ENCODE measurements at places on chromosomes 5 and 9.

- no peak for DNase-seq
Measured at GRCh38 chr5:82622711-82623514, 344.8 kb upstream of the RPS23 start.

- no peak for DNase-seq
Measured at GRCh38 chr5:113969901-113970300, 392.0 kb upstream of the KCNN2 start.

DNA sequence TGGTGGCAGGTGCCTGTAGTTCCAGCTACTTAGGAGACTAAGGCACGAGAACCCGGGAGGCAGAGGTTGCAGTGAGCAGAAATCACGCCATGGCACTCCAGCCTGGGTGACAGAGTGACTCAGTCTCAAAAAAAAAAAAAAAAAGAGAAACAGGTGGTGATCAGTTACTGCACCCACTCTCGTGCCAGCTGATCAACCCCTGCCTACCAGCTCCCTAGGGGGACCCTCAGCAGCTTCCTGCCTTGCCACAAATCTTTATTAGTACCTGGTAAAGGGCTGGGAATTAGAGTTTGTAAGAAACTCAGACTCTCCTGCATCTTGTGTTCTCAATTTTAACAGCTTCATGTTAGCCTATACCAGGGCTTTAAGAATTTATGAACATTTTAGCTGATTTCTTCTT lies 914.9 kb downstream of the EFNA5 start:
- DNase-seq, result no peak

DNA sequence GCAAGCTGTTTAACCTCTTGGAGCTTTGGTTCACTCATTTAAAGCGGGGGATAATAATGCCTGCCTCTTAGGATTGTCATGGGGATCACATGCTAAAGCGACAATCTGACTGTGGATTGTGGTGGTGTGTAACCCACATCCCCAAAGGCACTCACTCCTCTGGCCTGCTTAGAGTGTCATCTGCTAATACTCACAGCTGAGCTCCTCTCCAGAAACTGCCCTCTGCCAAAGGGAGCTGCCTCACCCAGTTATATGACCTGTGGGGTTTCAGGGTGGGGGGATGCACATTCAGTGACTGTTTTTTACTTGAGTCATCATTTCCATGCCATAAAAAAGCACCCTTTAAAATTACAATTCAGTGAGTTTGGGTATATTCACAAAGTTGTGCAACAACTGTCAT lies 110.0 kb upstream of the SPOCK1 start:
- DNase-seq, result no peak

GRCh38 chr5:63201738-63202137 lies 623.1 kb downstream of the LRRC70 start:
- no peak for DNase-seq

- no peak for DNase-seq
Measured at GRCh38 chr9:90189306-90189705, 453.3 kb downstream of the DIRAS2 start.

- peak; percentile 19 for DNase-seq
Measured at GRCh38 chr5:43305948-43306565, 7.2 kb downstream of the HMGCS1 start.

GRCh38 chr5:103428923-103429322 lies 133.7 kb downstream of the NUDT12 start:
- no peak for DNase-seq

DNA sequence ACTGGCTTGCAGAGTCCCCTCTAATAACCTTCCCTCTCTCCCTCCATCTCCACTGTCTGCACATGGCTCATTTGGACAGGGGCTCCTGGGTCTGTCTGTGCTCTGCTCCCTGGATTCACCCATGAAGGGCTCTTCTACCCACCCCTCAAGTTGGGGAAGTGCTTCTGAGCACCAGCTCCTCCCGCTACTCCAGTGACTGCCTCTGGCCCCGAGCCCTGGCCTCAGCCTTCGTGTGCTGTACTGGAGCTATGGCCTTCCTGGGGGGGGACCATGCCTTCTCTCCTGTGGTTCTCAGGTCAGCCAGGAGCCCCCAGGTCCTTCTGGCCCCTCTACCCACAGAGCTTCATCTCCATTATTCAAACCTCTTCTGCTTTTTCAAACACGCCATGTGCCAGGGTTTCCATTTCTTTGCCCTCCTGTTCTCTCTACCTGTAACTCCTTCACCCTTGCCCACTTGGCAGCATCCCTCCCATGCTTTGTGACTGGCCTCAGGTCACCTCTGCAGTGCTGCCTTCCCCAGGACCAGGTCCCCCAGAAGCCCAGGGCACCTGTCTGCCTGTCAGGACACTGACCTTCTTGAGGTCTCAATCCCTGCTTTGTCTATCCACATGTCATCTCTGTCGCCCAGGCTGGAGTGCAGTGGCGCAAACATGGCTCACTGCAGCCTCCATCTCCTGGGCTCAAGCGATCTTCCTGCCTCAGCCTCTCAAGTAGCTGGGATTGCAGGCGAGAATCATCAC lies 9.5 kb downstream of the SH3PXD2B start:
- DNase-seq, result no peak

- DNase-seq, result no peak
Measured at GRCh38 chr9:36169708-36170107, 520 bp downstream of the CCIN start.

DNA sequence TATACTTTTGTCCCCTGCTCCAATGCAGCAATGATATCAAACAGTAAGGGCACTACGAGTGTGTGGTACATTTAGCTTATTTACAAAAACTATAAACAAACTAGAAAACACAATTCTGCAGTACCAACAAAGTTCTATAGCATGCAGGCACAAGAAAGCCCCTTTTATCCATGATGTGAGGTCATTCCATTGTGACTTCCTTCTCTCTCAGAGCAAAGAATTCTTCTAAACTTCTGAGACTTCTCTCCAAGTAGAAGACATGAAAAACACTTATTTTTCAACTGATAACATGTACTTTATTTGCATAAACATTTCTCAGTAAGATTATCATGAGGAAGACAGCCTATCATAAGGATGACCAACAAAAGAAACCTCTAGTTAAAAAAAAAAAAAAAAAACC lies 569.8 kb downstream of the TLE1 start:
- no peak for DNase-seq

GRCh38 chr5:56587381-56588130 lies 227.8 kb upstream of the MAP3K1 start:
- no peak for DNase-seq

DNA sequence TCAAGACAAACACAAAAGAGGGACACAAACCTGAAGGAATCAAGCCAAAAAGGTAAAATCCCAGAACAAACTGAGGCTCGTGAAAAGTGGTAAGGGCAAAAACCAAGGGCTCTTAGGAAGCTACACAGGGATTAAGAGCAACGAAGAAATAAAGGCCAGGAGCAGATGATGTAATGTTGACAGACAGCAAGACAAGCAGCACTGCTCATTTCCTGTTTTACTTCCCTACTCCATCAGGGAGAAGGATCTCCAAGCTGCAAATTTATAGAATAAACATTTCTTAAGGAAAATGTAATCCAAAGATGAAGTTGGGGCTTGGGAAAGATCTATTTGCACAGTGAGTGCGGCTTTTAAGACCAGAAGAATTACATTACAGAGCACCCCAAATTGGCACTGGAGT lies 182.3 kb upstream of the MAP1B start:
- no peak for DNase-seq

DNA sequence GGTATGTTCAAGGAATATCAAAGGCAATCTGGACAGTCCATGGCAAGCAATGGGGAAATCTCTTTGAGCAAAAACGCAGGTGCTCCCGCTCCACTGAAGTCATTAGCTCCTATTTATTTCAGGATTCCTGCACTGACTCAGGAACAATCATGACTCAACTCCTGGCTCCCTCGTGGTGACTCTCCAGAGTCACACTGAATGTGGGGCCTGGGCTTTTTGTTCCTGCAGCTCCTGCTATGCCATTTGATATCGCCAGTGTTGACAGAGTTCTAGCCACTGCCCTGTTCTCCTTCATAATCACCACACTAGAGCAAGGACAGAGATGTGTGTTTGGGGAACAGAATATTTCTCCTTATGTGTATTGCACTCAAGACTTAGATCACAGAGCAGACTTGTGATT lies 187.2 kb upstream of the ZNF462 start:
- DNase-seq, result no peak

- DNase-seq, result no peak
Measured at GRCh38 chr9:21972361-21972760, 21.8 kb downstream of the CDKN2A start.

GRCh38 chr9:124242331-124243194 lies 15.2 kb upstream of the NEK6 start:
- DNase-seq, result peak; percentile 87

- no peak for DNase-seq
Measured at GRCh38 chr5:135988546-135988945, 33.8 kb upstream of the LECT2 start.

DNA sequence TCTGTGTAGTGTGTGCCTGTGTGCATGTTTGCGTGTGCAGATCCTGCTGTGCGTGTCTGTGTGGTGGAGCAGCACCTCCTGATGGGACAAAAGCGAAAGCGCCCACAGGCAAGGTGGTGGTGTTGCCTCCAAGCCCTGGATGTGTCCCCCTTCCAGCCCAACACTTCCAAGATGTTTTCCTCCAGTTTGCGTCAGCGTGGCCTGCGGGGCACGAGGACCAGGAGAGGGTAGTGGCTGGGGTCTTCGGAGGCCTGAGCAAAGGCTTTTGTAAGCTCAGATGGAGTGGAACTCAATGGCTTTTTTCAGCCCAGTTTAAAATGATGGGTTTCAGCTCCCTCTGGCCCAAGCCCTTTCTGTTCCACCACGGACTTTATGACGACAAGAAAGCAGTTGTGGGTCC lies 209.5 kb downstream of the IRX2 start:
- DNase-seq, result no peak

- no peak for DNase-seq
Measured at GRCh38 chr5:77064040-77064439, 23.0 kb downstream of the ZBED3 start.

GRCh38 chr9:14203356-14204056 lies 110.4 kb downstream of the NFIB start:
- no peak for DNase-seq

DNA sequence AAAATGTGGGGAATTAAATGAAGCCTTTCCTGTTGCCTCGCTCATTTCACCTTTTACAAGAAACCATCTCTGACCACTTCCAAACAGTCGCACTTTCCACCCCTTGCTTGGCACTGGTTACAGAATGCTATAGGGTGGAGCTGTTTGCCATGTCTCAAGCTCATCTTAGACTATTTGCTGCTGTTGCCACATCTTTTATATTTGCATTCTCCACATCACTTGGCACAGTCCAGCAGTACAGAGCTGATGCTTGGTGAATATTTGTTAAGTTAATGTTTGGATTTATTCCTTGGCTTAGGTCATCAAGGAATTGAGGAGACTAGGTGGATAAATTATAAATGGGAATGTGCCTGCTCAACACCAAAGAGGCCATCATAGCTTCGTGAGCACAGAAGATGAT lies 53.2 kb downstream of the GNA14 start:
- DNase-seq, result no peak

GRCh38 chr5:58759745-58760144 lies 176.9 kb downstream of the RAB3C start:
- no peak for DNase-seq

- no peak for DNase-seq
Measured at GRCh38 chr9:19495186-19496028, 86.6 kb downstream of the ACER2 start.

DNA sequence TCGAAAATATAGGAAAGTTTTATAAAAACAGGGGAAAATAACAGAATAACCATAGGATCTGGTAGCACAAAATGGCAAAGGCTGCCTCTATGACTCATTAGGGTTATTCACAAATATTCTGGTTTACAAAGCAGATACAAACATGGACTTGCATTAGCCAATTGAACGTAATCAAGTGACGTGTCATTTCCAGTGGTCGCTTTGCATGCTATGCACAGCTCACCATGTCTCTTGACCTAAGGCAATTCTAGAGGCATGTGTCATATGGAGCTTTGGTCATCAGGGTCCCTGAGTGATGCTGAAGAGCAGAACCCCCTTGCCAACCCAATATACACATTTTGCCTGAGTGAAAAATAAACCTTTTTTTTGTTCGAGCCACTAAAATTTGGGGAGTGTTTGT lies 158.8 kb downstream of the TMEM161B start:
- DNase-seq, result no peak

- DNase-seq, result peak; percentile 35
Measured at GRCh38 chr5:52997424-52997823, 8.3 kb downstream of the ITGA2 start.

DNA sequence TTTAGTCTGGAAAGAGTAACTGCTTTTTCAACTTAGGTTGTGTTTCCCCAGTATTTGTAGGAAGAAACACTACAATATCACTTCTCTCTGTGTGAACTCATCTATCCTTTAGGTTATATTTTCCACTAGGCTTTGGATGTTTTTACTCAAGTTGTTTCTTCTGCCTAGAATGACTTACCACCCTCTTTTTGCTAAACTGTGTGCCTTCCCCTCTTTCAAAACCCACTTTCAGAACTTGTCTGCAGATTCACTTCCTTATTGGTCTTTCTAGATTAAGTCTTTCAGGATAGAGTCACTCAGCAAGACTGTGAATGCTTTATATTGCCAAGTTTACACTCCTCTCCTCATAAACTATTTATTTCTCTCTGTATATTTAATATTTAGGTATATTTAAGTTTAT lies 14.2 kb upstream of the CAST start:
- DNase-seq, result no peak

GRCh38 chr5:109399092-109399759 lies 10.5 kb downstream of the PJA2 start:
- no peak for DNase-seq

GRCh38 chr5:88863523-88863922 lies 19.5 kb downstream of the MEF2C start:
- DNase-seq, result no peak

- DNase-seq, result no peak
Measured at GRCh38 chr5:91534332-91534731, 151.2 kb upstream of the ARRDC3 start.

- DNase-seq, result no peak
Measured at GRCh38 chr9:69385581-69386033, 60.6 kb downstream of the ENTREP1 start.

- no peak for DNase-seq
Measured at GRCh38 chr5:153807801-153808200, 230.9 kb downstream of the FAM114A2 start.

- DNase-seq, result no peak
Measured at GRCh38 chr9:129010267-129010975, 17.7 kb downstream of the SH3GLB2 start.

DNA sequence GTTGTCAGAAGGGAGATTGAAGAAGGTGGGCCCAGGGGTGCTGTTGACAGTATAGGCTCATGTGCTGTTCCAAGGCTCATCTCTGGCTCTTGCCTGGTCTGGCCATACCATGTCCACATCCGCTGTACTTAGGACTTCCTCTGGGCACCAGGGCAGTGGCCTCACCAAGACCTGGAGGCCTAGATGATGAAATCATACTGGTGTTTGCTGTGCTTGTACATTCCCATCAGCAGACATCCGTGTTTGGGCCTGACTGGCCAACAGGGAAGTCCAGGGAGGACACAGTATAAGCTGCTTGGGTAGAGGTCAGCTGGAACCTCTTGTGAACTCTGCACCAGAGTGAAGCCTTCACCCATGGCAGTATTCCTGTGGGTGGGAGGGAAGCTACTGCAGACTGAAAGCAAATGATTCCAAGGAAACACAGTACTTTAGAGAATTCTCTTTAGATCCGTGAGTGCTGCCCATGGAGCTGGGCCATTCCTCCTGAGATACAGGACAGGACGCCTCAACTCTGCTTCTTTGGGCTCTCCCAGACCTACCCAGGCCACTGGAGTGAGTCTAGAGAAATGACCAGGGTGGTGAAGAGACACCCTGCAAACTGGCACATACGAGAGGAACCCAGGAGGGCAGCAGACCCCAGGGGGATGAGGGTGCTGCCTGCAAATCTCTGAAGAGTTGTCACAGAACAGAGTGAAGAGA lies 22.5 kb downstream of the POLR1E start:
- DNase-seq, result no peak
